Suprapubic skin (tissue), 4 donors: ENCODE measurements at places on chromosomes 16 and 17.

GRCh38 chr16:12062343-12063003, 85.9 kb downstream of the SNX29 start:
- peak; percentile 94 for DNase-seq

DNA sequence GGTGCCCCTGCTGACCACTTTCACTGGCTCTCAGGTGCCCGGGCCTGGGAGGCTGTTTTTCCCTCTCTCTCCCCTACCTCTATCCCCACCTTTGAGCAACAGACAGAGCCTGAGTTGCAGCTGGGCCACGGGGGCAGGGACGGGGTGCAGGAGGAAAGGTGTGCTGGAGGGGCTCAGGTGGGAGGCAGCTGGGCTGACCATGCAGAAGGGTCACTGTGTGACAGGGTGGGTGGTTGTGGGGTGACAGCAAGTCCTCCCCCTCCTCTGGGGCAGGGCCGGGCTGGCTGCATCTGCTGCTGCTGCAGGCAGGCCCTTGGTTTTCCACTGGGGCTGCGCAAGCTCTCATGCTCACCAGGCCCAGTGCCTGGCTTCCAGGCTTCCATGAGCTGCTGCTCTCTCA, 6.6 kb downstream of the ZNF319 start:
- no peak for DNase-seq

DNA sequence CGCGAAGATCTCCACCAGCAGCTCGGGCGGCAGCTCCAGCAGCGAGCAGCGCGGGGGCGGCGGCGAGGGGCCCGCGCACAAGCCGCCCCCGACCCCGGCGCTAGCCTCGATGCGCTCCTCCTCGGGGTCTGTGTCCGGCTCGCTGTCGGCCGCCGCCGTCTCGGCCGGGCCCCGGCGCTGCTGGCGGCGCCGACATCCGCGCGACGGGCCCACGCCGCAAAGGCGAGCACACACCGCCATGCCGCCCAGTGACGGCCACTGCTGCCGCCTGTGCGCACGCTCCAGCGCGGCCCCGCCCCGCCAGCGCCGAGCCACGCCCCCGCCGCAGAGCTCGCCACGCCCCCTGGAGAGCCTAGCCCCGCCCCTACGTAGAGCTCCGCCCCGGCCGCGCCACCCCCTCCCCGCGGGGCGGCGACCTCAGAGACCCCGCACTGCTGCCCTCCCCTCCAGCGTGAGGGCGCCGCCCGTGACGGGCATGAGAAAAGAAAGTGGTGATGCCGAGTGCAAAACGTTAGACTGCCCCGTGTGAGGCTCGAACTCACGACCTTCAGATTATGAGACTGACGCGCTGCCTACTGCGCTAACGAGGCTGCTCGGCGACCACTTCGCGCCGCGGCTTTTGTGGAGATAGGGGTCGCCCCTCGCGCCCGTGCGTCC, at the start of gene FBXO31:
Gene FBXO31 (minus strand): TSS at position 272 of the 657 bp plus-strand sequence. CDS start 32 bp downstream, at position 240.
- DNase-seq, result peak; percentile 88

DNA sequence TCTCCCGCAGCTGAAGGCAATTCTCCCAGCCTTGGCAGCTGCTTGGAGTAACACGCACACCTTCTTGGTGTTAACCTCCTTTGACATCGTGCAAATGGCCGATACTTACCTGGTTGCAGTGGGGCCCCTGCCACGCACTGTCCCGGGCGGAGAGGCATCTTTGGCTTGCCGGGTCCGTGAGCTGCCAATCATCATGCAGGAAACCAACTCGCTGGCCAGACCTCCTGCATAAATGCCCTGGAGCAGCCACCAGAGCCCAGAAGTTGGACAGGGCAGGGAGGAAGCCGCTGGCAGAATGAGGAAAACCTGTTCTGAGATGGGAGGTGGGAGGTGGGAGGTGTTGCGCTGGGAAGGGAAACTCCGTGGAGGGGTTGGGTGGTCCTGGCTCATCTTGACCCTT, 41.7 kb upstream of the CREBBP start:
- DNase-seq, result peak; percentile 41

DNA sequence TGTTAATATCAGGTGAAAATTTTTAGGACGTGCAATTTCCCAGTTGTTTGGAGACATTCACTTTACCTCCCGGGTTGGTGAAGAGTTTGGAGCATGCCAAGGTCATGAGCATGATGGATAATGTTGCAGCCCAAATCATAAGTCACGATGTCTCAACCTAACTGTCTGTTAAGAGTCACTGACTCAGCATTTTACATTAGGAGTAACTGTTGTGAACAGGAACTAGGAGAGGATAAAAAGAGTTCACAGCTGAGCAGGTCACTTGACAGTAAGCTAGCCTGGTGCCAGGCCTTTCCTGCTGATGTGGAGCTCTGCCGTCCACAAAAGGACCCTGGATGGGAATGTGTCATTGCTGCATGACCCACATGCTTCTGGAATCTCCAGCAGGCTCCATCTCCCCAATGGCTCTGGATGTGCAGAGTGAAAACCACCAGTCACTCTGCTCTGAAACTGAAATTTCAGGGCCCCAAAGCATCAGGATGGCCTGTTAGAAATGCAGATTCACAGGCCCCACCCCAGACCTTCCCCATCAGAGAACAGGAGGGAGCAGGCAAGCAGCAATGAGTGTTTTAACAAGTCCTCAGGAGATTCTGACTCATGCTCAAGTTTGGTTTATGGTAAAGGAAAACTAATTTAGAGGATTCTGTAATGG, 371.6 kb upstream of the MAF start:
- no peak for DNase-seq

GRCh38 chr17:31724619-31725018, 134.4 kb downstream of the COPRS start:
- DNase-seq, result no peak

GRCh38 chr16:20325005-20325404, 2.3 kb downstream of the GP2 start:
- no peak for DNase-seq

GRCh38 chr16:11211061-11211976, 44.7 kb downstream of the SOCS1 start:
- no peak for DNase-seq

- peak; percentile 80 for DNase-seq
Measured at GRCh38 chr16:9134739-9135138, 43.3 kb downstream of the HAPSTR1 start.

GRCh38 chr17:6756425-6757031, 682 bp downstream of the XAF1 start:
- no peak for DNase-seq

DNA sequence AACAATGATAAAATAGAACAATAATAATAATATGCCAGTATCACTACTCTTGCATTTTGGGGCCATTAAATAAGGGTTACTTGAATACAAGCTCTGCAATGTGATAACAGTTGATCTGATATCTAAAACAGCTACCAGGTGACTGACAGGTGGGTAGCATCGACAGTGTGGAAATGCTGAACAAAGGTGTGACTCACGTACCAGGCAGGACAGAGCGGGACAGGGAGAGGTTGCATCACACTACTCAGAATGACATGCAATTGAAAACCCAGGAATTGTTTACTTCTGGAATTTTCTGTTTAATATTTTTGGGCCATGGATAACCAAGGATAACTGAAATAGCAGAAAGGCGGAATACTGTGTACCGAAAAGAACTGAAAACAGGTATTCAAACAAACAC, 15.8 kb upstream of the ZNF19 start:
- DNase-seq, result no peak

DNA sequence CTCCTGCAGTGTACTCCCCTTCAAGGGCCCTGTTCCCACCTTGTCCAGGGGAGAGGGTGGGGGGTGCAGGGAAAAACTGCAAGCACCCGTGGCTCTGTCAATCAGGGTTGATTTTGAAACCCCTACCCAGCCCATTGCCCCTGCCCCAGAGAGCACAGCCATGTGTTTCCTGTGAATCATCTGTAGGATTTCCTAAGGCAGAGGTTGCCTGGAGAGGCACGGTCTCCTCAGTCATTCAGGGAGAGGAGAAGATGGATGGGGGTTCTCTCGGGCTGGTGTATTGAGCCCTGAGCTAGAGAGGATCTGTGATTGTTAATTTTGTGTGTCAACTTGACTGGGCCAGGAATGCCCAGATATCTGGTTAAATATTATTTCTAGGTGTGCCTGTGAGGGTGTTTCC, 3.5 kb upstream of the AGRP start:
- no peak for DNase-seq

DNA sequence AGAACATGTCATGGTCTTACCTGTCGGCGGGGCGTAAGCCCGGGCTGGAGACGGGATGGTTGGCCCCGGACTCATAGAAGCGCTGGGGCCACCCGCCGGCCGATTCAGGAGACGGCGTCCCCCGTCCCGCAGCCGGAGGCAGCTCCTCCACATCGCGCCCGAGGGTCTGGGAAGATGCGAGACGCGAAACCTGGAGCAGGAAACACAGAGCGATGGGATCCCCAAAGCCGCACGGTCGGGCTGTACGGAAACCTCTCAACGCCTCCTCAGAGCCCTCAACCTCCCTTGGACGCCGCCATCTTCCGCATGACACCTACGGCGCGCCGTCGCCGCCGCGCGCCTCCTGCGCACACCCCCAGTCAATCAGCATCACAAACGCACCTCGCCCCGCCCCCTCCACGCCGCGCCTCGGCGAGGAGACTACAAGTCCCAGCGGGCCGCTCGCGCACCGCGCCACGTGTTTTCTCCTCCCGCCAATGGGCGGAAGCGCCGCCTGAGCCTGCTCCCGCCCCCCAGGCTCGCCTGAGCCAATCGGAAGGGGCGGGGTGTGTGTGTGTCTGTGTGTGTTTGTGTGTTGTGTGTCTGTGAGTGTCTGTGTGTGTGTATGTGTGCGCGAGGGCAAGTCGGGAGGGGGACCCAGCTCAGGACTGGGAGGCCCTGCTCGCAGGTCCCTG, at the start of the genes ATPAF2 and GID4:
Gene ATPAF2 (minus strand): TSS at position 308 of the 674 bp plus-strand sequence. CDS start 155 bp downstream, at position 153.
Gene GID4 (plus strand): TSS at position 548 of the 674 bp plus-strand sequence. CDS start 57 bp downstream, at position 605.
- peak; percentile 99 for DNase-seq

- no peak for DNase-seq
Measured at GRCh38 chr17:8243827-8244226, 4.0 kb downstream of the CTC1 start.

GRCh38 chr17:67290244-67290643, 45.2 kb upstream of the HELZ start:
- no peak for DNase-seq

DNA sequence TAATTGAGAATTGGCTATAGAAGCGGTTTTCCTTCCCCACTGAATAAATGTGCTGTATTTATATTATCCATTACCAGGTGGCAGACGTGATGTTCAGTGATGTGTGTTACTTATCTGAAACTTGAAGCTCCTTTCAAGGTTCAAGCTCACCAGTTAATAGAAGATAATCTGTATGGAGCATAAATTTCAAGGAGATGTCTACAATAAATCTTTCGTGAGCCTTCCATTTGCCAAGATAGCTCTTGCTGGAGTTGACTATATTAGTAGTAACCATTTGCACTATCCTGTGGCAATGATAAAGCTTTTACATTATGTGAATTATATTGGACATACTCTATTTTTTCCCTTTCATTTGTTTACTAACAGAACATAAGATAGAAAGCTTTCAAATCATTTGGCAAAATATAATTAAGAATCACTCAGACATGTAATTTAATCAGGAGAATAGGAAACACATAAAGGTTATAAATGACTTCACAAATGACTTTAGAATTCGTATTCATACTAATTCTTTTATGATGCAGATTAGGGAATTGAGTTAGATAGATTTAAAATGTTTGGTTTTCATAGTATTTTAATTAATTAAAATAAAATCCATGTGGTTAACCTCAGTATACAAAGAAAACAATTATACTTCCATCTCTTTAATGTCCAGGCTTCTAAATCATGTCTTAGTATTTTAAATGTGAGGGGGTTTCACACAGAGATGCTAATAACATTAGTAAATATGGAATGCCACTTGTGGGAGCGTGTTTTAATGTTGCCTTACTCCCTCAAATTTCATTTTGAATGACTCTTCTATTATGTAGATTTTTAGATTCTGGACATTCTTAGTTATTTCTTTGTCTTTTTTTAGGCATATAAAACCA, 664.4 kb upstream of the CDH8 start:
- DNase-seq, result no peak

- DNase-seq, result no peak
Measured at GRCh38 chr17:6044261-6044660, 25.9 kb upstream of the WSCD1 start.

DNA sequence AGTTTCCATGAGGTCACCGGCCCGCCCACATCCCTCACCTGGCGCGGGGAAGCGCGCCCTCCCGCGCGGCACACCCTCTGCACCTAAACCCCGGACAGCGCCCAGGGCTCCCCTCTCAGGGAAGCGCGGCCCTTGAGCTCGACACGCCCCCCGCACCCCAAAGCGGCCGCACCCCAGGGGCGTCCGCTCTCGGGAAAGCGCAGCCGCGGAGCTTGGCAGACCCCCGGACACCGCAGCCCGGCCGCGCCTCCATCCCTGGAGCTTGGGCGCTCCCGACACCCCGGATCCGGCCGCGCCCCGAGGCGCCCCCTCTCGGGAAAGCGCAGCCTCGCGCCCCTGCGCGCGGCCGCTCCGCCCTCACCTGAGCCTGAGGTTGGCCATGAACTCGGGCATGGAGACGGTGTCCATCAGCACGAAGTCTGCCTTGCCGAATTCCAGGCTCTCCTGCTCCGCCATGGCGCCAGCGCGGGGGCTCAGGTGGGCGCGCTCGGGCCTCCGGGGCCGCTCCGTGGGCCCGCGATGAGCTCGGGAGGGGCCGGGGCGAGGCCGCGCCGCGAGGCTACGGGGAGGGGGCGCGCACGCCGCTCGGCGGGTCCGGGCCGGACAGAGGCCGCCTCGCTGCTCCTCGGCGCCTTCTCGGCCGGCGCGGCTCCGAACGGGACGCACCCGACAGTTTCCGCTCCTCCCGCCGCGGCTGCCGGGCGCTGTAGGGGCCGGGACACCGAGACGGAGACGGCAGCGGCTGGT, at the start of gene MYO1D:
Gene MYO1D (minus strand): TSS at position 708 of the 747 bp plus-strand sequence. CDS start 252 bp downstream, at position 456.
- DNase-seq, result peak; percentile 83

DNA sequence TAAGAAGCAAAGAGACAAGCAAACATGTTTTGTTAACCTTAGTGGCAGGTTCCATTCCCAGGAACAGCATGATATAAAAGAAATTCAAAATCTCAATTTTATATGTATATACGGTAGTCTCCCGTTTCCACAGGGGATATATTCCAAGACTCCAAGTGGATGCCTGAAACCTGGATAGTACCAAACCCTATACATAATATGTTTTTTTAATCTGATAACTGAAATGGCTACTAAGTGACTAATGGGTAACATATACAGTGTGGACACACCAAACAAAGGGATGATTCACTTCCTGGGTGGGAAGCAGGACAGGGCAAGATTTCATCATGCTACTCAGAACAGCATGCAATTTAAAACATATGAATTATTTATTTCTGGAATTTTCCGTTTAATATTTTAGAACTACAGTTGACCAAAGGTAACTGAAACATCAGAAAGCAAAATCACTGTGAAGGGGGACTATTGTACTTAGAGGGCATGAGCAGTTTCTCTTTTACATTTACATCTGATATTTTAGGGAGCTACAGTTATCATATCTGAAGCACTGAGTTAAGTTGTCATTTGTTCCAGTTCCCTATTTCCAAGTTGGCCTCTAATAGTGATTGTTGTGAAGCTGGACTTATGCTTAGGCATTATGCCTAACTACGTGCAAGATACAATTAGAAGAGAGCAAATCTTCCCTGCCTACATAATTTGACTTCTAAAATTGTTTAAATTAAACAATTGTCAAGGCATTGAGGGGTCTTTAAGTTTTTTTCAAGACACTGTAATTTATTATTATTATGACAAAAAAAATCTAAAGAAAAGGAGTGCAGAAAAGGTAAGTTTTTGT, 34.1 kb upstream of the ABCA6 start:
- DNase-seq, result no peak

- DNase-seq, result peak; percentile 90
Measured at GRCh38 chr17:1197781-1198490, 18.2 kb upstream of the ABR start.

- no peak for DNase-seq
Measured at GRCh38 chr17:1753767-1754429, 8.0 kb upstream of the SERPINF1 start.

- no peak for DNase-seq
Measured at GRCh38 chr16:85002099-85002541, 9.2 kb downstream of the ZDHHC7 start.
